ENCODE measurements at places on chromosomes 13 and 19.

- no peak for DNase-seq
Measured at GRCh38 chr13:110445722-110446574, 115.6 kb downstream of the RAB20 start.

- DNase-seq: no peak
Measured at GRCh38 chr13:24207841-24208667, 47.5 kb downstream of the SPATA13 start.

- DNase-seq: no peak
Measured at GRCh38 chr19:32309711-32310390, 35.6 kb upstream of the ZNF507 start.

GRCh38 chr13:91785431-91786119 lies 387.2 kb downstream of the GPC5 start:
- no peak for DNase-seq

- DNase-seq: no peak
Measured at GRCh38 chr13:97588993-97589392, 155.0 kb downstream of the RAP2A start.

GRCh38 chr19:35116072-35116801 lies 614 bp downstream of the FXYD3 start:
- DNase-seq: no peak

All from stimulated activated CD4-positive, alpha-beta T cell treated with anti-CD3 and anti-CD28 coated beads, Interleukin-15, amount 100 ng/mL, for 24 hours (primary cell).